ENCODE measurements at places on chromosomes 1 and 21. TPM values are rescaled to one million over a fixed set of nuclear protein-coding genes. Genes with fewer than 3 reads are reported as not detected.

- DNase-seq, result no peak
- H3K36me3 ChIP-seq, result peaks cover 24% of the 10 kb centered on the region
- H3K4me3 ChIP-seq, result no peak overlapping the region
- H3K27me3 ChIP-seq, result peaks cover 8% of the 10 kb centered on the region
- no peak overlapping the region for H3K27ac ChIP-seq
Measured at GRCh38 chr1:33826711-33827110, 37.2 kb upstream of the HMGB4 start.

GRCh38 chr21:38343691-38344090 lies 86.9 kb downstream of the KCNJ15 start:
- peaks cover 2% of the 10 kb centered on the region for H3K27me3 ChIP-seq
- H3K4me3 ChIP-seq, result no peak overlapping the region
- no peak overlapping the region for H3K27ac ChIP-seq
- no peak for DNase-seq
- H3K4me1 ChIP-seq, result no peaks in the 10 kb centered on the region
- H3K36me3 ChIP-seq, result peaks cover 5% of the 10 kb centered on the region

DNA sequence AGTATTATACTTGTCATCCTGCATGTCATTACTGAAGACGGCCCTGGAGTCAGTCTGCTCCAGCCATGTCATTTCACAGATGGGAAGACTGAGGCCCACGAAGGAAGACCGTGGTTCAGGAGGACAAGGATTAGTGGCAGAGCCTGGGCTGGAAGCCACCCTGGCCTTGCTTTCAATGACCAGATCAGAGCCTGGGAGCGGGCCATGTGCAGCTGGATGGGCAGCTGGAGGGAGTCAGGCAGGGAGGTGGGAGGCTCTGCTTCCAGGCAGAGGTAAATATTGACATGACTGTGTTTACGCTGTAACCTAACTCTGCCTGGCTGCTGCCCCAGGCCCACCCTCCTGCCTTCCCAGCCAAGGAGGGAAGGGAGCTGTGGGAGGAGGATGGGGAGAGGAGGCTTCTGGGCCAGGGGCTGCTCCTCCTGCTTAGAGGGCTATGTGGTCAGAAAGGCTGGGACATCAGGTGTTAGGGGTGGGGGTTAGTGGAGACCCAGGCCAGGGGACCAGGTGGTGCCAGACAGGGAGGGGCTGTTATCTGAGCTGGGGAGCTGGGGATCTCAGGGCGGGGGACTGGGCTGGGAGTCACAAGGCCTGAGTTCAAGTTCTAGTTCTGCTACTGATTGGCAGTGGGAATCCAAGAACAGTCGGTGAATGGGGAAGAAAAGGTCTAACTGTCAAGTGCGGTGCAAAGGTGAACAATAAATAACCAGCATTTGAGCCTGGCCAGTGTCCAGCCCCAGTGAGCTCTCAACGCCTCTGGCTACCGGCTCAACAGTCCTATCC lies 48.5 kb upstream of the ECE1 start:
- H3K4me1 ChIP-seq, result peaks cover 27% of the 10 kb centered on the region
- no peak for DNase-seq
- no peaks in the 10 kb centered on the region for H3K36me3 ChIP-seq
- H3K27ac ChIP-seq, result no peak overlapping the region

DNA sequence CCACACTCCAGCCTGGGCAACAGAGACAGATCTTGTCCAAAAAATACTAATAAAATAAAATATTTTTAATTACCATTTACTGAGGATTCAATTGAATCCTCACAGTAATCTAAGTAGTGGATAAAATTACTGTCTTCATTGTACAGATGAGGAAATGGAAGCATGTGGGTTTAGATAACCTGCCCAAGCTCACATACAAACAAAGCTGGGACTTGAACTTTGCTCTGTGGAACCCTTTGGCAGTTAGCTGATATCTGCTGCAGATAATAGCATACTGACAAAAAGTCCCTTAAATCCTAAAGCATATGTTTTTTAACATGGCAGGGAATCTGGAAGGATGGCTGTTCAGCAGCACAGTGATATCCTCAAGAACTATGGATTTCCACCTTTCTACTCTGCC lies 130.9 kb upstream of the MROH9 start:
- peaks cover 2% of the 10 kb centered on the region for H3K27me3 ChIP-seq
- no peak for DNase-seq
- no peak overlapping the region for H3K27ac ChIP-seq
- H3K36me3 ChIP-seq, result no peaks in the 10 kb centered on the region

DNA sequence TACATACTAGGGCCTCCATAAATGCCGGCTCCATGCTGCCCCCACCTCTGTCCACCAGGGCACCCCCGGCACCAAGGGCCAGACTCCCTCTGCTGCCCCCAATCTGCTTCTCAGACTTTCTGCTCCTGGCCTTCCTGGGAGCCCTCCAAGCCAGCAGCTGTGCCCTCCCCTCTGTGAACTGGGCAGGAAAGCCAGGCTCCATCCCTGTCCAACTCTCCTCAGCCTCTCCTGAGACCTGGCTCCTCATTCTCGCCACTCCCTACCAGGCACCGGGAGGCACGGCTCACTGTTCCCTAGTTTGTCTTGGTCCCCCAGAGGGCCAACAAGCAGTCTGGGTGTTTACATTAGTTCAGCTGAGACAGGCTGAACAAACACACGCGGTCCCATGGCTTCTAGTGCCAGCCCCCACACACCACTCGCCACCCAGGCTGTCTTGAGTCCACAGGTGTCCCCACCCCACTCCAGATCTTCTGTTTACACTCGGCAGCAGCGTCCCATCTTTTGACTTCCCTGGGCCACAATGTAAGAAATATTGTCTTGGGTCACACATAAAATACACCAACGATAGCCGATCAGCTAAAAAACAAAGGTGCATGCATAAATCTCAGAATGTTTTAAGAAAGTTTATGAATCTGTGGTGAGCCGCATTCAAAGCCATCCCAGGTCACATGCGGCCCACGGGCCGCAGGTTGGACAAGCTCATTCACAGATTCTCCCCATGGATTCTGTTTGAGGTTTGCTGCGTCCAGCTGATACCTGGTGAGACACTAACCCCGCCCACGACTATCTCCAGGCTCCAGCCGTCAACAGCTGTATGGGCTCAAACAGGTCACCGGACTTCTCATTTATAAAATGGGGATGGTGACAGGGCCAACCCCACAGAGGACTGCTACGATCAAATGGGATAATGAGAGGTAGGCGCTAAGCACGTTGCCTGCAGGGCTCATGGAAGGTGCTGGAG lies 29.5 kb upstream of the ECE1 start:
- H3K36me3 ChIP-seq, result no peaks in the 10 kb centered on the region
- no peak for DNase-seq
- peak overlapping the region; percentile 35 for H3K4me3 ChIP-seq
- peaks cover 3% of the 10 kb centered on the region for H3K27me3 ChIP-seq
- H3K4me1 ChIP-seq, result peaks cover 31% of the 10 kb centered on the region
- peak overlapping the region; percentile 67 for H3K27ac ChIP-seq

- no peak for DNase-seq
- no peaks in the 10 kb centered on the region for H3K27me3 ChIP-seq
- H3K4me1 ChIP-seq, result peaks cover 21% of the 10 kb centered on the region
- peak overlapping the region; percentile 33 for H3K27ac ChIP-seq
Measured at GRCh38 chr1:160548960-160549664, 26.1 kb upstream of the SLAMF6 start.

- H3K27me3 ChIP-seq, result peaks cover 3% of the 10 kb centered on the region
- peak overlapping the region; percentile 65 for H3K4me3 ChIP-seq
- no peaks in the 10 kb centered on the region for H3K36me3 ChIP-seq
- no peaks in the 10 kb centered on the region for H3K4me1 ChIP-seq
- peak; percentile 84 for DNase-seq
Measured at GRCh38 chr1:178037510-178038253, 56.2 kb upstream of the RASAL2 start.

DNA sequence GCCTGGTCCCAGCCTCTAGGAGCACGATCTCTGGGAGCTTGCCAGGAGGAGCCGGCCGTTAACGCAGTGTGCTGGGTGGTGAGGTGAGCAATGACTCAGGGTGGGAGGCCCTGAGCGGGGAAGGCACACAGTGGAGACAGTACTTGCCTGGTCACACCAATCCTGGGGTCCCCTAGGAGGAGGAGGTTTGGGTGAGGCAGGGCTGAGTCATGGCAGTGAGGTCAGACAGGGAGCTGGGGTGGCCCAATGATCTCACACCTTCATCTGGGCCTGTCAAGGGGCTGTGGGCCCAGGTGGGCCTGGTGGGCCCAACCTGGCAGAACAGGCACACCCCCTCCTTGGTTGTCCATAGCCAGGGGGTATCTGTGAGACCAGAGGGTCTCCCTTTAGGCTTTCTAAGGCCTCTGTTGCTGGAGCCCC lies 8.6 kb upstream of the EDN2 start:
- H3K27ac ChIP-seq, result no peak overlapping the region
- H3K36me3 ChIP-seq, result no peaks in the 10 kb centered on the region
- no peak overlapping the region for H3K4me3 ChIP-seq
- DNase-seq, result no peak
- peaks cover 5% of the 10 kb centered on the region for H3K4me1 ChIP-seq

- no peaks in the 10 kb centered on the region for H3K27me3 ChIP-seq
- no peak overlapping the region for H3K27ac ChIP-seq
- H3K4me3 ChIP-seq, result no peak overlapping the region
- no peak for DNase-seq
Measured at GRCh38 chr1:112524986-112525385, 16.2 kb downstream of the WNT2B start.

DNA sequence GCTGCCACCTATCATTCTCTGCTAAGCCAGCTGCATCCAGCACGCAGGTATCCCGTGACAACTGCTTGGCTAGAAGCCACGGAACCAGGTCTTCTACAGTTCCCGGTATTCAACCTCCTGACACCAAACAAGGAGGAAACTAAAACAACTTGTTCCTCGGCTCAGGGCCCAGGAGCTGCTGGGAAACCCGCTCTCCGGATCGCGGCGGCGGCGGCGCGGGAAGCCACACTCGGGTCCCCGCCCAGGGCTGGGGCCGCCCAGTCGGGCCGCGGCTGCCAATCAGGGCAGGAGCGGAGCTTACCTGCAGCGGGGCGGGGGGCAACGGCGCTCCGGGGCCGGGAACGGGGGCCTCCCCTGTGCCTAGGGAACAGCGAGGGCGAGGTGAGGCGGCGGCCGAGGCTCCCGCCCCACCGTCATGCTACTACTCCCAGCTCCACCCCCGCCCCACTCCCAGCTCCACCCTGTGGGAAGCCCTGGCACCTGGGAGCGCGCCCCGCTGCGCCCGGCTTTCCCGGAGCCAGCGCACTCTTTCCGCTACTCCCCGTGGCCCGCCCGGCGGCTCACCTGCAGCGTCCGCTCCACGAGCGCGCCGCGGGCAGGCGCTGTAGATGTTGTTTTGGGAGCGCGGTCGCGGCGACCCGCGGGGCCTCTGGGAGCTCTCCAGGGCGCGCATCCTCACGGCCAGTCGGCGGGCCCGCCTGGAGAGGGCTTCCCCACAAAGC lies 12.1 kb downstream of the IL24 start:
- no peaks in the 10 kb centered on the region for H3K4me1 ChIP-seq
- peak; percentile 37 for DNase-seq
- no peaks in the 10 kb centered on the region for H3K36me3 ChIP-seq
- no peak overlapping the region for H3K27ac ChIP-seq
- H3K4me3 ChIP-seq, result peak overlapping the region; percentile 67

GRCh38 chr1:84861988-84862644 lies 30.9 kb downstream of the LPAR3 start:
- peaks cover 25% of the 10 kb centered on the region for H3K4me1 ChIP-seq
- no peak overlapping the region for H3K4me3 ChIP-seq
- no peak for DNase-seq
- H3K36me3 ChIP-seq, result peaks cover 9% of the 10 kb centered on the region
- H3K27ac ChIP-seq, result no peak overlapping the region
- peaks cover 2% of the 10 kb centered on the region for H3K27me3 ChIP-seq

GRCh38 chr1:41588334-41588875 lies 103.9 kb upstream of the EDN2 start:
- no peaks in the 10 kb centered on the region for H3K27me3 ChIP-seq
- H3K27ac ChIP-seq, result no peak overlapping the region
- H3K4me1 ChIP-seq, result peaks cover 10% of the 10 kb centered on the region
- DNase-seq, result no peak

- no peaks in the 10 kb centered on the region for H3K4me1 ChIP-seq
- H3K4me3 ChIP-seq, result no peak overlapping the region
- no peak overlapping the region for H3K27ac ChIP-seq
- DNase-seq, result no peak
- no peaks in the 10 kb centered on the region for H3K27me3 ChIP-seq
- H3K36me3 ChIP-seq, result no peaks in the 10 kb centered on the region
Measured at GRCh38 chr1:26664802-26665201, 31.0 kb upstream of the ARID1A start.

GRCh38 chr21:16082038-16082816 lies 352.4 kb downstream of the USP25 start:
- H3K4me1 ChIP-seq, result no peaks in the 10 kb centered on the region
- H3K27ac ChIP-seq, result no peak overlapping the region
- no peak for DNase-seq
- no peaks in the 10 kb centered on the region for H3K27me3 ChIP-seq
- H3K36me3 ChIP-seq, result no peaks in the 10 kb centered on the region

DNA sequence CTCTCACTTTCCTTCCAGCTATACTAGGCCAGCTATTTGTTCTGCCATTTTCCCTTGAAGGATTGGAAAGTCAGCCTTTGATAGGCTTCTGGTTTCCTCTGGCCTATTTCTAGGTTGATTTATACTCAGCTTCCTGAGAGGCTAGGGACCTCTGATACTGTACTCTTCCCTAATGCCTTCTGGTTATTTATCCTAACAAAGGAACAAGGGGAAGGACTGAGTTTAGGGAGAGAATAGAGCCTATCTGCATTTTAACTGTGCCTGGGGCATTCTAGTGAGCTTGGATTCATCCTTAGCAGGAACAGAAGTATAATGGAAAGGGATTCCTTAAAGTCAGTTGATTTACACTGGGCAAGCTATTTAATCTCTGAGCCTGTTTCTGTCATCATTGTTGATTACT lies 11.8 kb upstream of the TMEM39B start:
- H3K4me3 ChIP-seq, result no peak overlapping the region
- peak overlapping the region; percentile 96 for H3K27ac ChIP-seq
- H3K36me3 ChIP-seq, result peaks cover 10% of the 10 kb centered on the region

STUM gene
- 11.0 TPM for total RNA-seq

GCSAML gene
- total RNA-seq, result not detected

LENEP gene
- 1.3 TPM for total RNA-seq

CD84 gene
- not detected for total RNA-seq

RRAGC gene
- total RNA-seq, result 20.6 TPM

TSPEAR gene
- not detected for total RNA-seq

LHX8 gene
- total RNA-seq, result not detected

FMO3 gene
- not detected for total RNA-seq
